Fibroblast of skin of left biceps (primary cell): ENCODE measurements at places on chromosomes 1 and 21.
A peak's percentile ranks its signal among the peaks of the same experiment; 100 is the strongest.

- DNase-seq = no peak
Observed at GRCh38 chr1:234201600-234201999, 171.7 kb upstream of the COA6 start.

DNA sequence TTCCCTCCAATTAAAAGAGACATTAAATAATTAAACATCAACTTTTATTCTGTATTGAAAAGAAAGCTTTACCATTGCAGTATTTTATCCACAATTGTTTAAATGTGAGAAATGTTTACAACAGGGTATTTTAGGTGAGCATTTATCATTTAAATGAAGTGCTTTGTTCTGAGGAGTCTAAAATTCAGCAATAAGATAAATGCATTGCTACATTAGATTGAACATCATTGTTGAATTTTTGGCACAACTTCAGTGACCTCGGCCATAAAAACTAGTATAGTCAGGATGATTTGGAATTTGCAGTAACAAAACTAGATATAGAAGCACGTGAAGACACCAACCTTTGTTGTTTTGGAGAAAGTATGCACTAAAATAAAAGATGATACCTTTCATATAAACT lies 692.9 kb downstream of the USP25 start:
- no peak for DNase-seq

- no peak for DNase-seq
Observed at GRCh38 chr1:31679091-31679490, 24.7 kb downstream of the COL16A1 start.

DNA sequence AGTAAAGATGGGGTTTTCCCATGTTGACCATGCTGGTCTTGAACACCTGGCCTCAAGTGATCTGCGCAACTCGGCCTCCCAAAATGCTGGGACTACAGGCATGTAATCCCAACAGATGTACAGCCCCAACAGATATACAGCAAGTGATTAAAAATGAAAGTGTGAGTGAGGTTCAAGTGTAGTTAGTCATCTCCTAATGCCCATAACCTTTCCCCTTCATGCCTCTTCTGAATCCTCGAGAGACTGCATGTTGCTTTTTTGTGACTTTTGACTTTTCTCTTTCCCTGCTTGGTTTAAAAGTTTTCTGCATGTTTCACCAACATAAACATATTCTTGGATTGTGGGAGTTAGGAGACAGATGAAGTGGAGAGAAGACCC lies 31.2 kb downstream of the KCNK2 start:
- DNase-seq = no peak

DNA sequence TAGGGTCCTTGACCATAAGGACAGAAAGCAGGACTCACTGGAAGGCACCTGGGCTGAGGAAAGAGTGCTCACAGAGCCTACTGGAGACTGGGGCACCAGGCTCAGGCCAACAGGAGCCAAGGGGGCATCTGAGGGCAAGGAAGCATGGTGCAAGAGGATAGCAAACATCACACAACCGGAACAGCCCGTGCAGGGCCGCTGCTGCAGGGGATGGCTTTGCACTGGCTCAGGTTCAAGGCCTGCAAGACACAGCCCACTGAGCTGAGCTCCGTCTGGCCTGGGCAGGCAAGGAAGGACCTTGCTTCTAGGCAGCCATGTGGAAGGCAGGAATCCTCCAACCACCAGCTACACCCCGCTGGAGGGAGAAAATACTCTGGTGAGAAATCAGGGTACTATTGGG lies 59.8 kb upstream of the KIF26B start:
- no peak for DNase-seq

- no peak for DNase-seq
Observed at GRCh38 chr1:53575955-53576320, 116.7 kb downstream of the DMRTB1 start.

- peak; percentile 2 for DNase-seq
Observed at GRCh38 chr1:59879574-59879973, 47.0 kb downstream of the CYP2J2 start.

GRCh38 chr21:45582128-45582527 lies 39.9 kb upstream of the SLC19A1 start:
- no peak for DNase-seq

DNA sequence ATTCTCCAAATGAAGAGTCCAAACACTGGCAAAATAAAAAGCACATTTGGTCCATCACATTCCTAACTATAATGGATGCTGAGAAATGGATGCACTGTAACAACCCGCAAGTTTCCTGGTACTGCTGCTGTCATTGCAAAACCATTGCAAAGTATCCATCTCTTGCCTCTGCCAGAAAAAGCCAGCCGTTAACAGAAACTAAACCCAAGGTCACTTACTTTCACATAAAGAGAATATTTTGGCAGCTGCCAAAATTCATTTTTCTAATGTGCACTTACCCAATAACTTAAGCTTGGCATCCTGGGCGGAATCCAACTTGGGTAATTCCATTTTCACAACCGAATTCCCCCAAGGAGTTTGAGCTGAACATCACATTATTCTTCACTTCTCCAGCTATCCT lies 77.0 kb upstream of the LRRC8D start:
- no peak for DNase-seq

GRCh38 chr1:56961426-56961825 lies 4.4 kb downstream of the C8B start:
- no peak for DNase-seq

DNA sequence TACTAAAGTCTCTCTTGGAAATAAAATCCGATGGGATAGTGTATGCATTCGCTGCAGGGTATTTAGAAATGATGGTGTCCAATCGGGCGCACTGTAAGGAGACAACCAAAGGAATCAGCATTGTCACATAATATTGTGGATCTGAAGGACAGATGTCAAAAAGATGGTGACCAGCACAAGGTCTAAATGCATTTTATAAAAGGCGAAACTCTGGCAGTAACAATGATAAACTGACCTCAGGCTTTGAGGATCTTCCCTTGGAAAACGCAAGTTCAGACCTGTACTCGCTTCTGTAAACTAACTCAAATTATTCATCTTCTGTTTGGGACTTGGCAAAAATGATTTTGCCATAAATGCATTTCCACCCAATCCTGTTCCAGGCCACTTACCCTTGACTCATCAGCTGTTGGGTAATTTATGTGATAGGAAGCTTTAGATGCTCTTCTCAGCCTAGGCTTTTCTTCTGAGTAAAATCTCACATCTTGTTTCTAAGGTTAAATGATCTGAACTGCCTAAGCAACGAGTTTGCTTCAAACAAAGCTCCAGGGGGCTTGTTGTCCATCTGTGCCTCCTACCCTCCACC lies 33.8 kb downstream of the STPG1 start:
- DNase-seq = no peak

DNA sequence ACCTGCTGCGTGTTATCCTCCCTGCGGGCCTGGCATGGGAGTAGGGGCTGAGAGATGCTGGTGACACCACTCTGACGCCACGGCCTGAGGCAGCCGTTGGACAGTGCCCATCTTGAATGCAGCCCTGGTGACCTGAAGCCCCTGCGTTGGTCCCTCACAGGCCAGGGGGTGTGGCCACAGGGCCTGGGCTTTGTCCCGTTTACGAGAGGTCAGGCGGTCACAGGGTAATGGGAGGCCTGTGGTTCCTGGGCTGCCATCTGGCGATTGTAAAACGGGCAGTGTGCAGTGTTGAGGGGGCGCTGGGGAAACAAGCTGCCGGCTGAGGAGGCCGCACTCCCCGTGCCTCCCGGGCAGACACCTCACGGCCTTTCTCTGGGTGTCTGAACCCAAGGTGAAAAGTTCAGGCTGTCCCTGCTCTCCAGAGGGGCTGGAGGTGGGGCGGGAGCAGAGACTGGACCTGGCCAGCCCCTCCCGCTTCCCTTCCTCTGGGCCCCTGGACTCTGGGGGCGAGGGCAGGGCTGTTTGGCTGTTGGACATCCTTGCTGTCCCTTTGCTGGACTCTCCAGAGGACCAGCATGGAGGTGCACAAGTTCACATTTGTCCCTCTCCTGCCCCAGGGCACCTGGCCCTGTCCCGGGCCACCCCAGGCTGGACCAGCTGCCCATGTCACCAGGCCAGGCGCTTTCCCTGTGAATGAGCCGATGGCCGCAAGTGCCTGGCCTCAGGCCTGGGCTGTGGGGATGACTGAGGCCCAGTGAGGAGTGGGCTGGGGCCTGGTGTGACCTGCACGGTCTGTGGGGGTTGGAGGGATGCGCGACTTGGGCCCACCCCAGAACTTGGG lies 42.4 kb downstream of the SKI start:
- DNase-seq = no peak
